ENCODE measurements at places on chromosomes 1 and 21. TPM values are rescaled to one million over a fixed set of nuclear protein-coding genes. Genes with fewer than 3 reads are reported as not detected.

- DNase-seq, result peak; percentile 26
Measured at GRCh38 chr1:32496127-32496526, 31.3 kb downstream of the ZBTB8B start.

The OR2T11 gene
- polyA plus RNA-seq, result not detected

The MIGA1 gene
- polyA plus RNA-seq, result 8.8 TPM

The PINK1 gene
- polyA plus RNA-seq, result 84.1 TPM

GRCh38 chr1:179038528-179039281 lies 13.0 kb downstream of the FAM20B start:
- no peak for DNase-seq

- no peak for DNase-seq
Measured at GRCh38 chr21:14687268-14687625, 141.1 kb upstream of the SAMSN1 start.

The LHX8 gene
- polyA plus RNA-seq, result 0.37 TPM

- peak; percentile 46 for DNase-seq
Measured at GRCh38 chr1:21865943-21866706, 54.1 kb downstream of the LDLRAD2 start.

DNA sequence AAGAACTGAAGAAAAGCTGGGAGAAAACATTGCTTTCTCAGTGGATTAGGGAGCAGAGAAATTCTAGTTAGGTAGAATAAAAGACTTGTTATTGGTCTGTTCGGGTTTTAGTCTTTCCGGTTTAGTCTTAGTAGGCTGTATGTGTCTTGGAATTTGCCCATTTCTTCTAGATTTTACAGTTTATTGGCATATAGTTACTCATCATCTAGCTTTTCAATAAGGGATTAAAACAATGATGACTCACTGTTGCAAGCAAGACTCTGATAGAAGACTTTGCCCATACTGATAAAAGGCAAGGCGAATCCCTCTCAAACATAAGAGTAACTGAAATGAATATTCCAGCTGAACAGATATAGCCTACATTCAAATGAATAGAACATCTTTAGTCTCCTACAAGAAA lies 62.3 kb downstream of the GPR137B start:
- DNase-seq, result no peak

DNA sequence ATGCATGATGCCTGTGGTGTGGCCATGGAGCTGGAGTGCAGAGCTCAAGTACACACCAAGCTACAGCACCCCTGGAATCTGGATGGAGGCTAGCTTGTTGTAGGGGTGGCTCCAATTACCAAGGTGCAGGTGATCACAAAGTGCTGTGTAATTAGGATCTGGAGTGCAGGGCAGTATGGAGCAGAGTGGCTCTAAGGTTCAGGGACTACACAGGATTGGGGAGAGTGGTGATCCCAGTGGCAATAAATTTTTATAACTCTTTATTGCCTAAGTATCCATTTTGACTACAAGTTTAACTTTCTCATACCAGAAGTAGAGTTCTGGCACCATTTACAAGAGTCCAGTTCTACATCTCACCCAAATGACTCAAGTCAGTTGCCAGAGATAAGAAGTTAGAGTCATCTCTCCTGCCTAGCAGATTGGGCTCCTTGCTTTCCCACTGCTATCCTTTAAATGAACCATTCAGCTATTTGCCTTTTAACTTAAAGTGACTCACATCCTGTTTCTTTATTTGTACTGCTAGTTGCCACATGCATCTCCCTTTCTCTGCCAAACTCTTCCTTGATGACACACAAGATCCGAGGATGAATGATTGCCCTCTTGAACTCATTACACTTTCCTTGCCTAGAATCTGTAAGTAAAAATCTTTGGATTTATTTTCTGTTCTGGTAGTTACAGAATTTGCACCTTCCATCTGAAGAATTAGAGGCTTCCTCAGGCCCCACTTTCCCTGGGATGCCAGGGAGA lies 427.2 kb downstream of the KCNT2 start:
- peak; percentile 10 for DNase-seq

- no peak for DNase-seq
Measured at GRCh38 chr1:46425726-46426125, 31.6 kb downstream of the FAAH start.

GRCh38 chr1:169115891-169116585 lies 9.5 kb downstream of the ATP1B1 start:
- DNase-seq, result peak; percentile 88

- no peak for DNase-seq
Measured at GRCh38 chr1:181296180-181296579, 187.1 kb upstream of the CACNA1E start.

The PERM1 gene
- polyA plus RNA-seq, result 1.3 TPM

GRCh38 chr1:113608399-113608798 lies 150.9 kb downstream of the PHTF1 start:
- DNase-seq, result no peak

GRCh38 chr1:193283016-193283415 lies 96.6 kb upstream of the B3GALT2 start:
- no peak for DNase-seq

GRCh38 chr1:29362116-29362515 lies 125.8 kb downstream of the PTPRU start:
- DNase-seq, result no peak

GRCh38 chr1:219324171-219324570 lies 150.5 kb downstream of the LYPLAL1 start:
- DNase-seq, result no peak

The ALPL gene
- polyA plus RNA-seq, result 1.6 TPM

DNA sequence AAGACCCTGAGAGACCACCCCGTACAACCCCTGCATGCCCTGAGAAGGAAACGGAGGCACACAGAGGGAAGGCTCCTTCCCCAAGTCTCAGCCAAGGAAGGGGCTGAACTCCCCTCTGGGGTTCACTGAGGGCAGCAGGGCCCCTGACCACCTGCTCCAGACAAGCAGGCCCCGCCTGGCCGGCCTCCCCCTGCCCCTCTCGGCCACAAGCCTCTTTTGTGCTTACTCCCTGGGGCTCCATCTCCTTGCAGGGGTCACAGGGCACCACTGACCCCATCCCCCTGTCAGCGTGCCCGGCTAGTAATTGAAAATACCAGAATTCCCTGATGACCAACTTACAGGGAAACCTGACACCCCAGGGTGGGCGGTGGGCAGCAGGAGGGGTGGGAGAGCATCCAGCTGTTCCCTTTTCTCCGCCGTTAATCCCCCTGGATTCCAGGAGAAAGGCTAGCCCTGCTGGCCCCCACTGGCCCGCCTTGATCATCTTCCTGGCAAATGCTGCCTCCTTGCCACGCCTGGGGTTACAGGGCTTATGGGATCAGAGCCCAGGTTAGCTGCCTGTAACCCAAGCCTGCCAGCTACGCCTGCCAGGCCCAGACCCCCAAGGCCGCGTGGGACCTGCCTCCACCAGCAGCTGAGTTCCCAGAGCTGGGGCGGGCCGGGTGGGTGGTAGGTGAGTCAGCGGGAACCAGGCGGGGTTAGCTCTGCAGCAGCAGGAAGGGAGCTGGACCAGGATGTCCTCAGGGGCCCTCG lies 96.1 kb downstream of the LACTBL1 start:
- peak; percentile 48 for DNase-seq

- no peak for DNase-seq
Measured at GRCh38 chr1:160063176-160063575, 6.8 kb downstream of the KCNJ10 start.

Measured in hepatocyte (in vitro differentiated cells).